Occipital lobe (tissue), 3 donors: ENCODE measurements at places on chromosomes 11 and 22. TPM values are rescaled to one million over a fixed set of nuclear protein-coding genes. Genes with fewer than 3 reads are reported as not detected.

- DNase-seq = no peak
Measured at GRCh38 chr11:88655196-88655595, 317.7 kb upstream of the CTSC start.

GRCh38 chr22:47342446-47342845, 580.0 kb downstream of the TBC1D22A start:
- DNase-seq = no peak

DNA sequence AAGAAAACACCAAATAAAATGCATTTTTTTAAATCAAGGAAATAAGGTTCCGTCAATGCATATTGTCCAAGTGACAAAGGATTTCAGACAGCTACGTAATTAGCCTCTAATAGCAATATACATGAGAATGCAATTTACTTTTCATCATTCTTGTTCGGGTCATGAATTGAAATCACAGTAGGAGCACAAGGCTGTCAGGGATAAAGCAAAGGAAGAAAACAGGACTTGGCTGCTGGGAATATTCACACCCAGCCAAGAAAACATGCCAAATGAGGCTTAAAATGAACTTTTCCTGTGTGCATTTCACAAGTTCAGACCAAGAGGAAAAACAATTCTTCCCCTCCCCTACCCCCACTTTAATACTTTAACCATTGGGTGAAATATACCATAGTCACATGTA, 188.6 kb downstream of the CWF19L2 start:
- DNase-seq = no peak

GRCh38 chr11:107202241-107202640, 184.0 kb upstream of the GUCY1A2 start:
- DNase-seq = no peak

GRCh38 chr11:120740380-120740779, 228.8 kb downstream of the GRIK4 start:
- DNase-seq = no peak

DNA sequence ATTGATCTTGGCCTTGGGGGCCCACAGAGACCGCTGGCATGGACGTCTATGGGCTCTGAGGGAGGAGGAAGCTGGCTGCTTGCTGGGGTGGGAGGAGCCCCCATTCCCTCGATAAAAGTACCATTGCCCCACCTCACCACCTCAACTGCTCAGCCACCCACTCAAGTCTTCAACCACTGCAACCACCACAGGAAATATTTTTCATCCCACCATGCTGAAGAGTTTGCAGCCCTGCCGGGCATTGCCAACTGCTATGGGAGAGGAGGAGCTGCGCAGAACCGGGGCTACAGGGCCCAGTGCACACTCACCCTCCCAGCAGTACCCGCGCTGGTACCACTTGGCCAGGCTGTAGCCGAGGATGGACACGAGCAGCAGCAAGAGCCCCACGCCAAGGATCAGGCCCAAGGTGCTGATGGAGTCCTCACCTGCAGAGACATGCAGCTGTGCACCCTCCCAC, 29.2 kb downstream of the IL10RA start:
- DNase-seq = no peak

DNA sequence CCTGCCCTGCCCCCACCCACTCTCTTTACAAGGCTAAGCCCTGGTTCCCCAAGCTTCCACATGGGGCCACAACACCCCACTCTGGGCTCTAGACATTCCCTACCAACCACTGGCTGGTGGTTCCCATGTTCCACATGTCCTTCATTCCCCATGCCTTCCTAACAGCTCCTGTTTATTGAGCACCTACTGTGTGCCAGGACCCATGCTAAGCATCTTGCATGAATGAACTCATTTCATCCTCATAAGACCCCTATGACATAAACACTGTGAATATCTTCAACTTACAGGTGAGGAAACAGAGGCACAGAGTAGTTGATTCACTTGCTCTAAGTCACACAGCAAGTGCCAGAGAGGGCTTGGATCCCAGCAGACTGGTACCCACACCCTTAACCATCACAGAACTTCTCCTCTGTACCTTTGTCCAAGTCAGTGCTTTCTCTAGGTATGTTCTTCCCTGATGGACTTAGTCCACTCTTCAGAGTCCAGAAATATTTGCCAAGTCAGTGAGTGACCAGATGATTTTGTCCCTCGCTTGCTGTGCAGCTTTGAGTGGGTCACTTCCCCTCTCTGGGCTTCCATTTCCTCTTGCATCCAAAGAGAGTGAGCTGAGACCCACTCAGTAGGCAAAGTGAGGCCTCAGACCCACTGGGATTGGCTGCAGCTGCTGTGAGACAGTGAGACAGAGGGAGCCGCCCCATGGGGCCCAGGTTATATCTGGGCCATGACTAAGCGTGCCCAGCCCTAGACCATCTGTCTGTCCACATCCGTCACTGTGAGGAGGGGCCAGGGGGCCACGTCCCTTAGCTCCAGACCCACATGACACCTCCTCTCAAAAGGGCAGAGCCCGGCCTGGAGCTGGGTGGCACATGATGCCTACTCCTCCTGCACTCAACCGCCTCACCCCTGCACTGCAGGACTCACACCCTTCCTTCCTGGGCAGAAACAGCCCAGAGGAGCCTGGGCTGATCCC, 132.4 kb downstream of the MN1 start:
- DNase-seq = no peak

The KCNJ1 gene
- total RNA-seq = not detected

The TMEM9B gene
- total RNA-seq = 62.9 TPM
